ENCODE measurements at places on chromosomes 2 and 18.

GRCh38 chr2:98444436-98445176, at the start of gene INPP4A:
Gene INPP4A, plus strand, starts transcription at chr2:98444858. Its CDS starts 75,191 bp downstream, at chr2:98520049.
- DNase-seq: peak; percentile 87

DNA sequence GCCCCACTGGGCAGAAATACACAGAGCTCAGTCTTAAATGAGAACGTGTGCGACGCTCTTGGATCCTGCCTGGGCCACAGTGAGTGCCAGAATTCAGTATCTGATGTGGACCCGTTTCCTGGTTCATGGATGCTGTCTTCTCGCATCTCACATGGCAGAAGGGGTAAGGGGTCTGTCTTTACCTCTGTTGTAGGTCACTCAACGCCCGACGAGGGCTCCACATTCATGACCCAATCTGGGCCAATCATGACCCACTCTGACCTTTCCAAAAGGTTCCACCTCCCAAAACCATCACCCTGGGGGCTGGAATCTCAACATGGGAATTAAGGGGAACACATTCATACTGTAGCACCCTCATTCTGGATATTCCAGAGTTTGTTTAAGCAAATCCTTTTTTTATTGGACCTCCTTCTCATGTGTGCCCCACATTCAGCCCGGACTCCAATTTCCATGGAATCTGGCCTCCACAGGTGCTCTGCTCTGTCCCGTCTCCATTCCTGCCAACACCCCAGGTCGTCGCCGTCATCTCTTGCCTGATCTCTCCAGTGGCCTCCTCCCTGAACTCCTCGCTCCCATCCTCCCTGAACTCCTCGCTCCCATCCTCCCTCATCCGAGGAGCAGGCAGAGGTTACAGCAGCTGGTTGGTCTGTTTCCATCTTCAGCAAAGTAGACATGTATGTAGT, 78.9 kb upstream of the OTOS start:
- no peak for DNase-seq

- DNase-seq: no peak
Observed at GRCh38 chr2:20568501-20569463, 82.1 kb downstream of the HS1BP3 start.

DNA sequence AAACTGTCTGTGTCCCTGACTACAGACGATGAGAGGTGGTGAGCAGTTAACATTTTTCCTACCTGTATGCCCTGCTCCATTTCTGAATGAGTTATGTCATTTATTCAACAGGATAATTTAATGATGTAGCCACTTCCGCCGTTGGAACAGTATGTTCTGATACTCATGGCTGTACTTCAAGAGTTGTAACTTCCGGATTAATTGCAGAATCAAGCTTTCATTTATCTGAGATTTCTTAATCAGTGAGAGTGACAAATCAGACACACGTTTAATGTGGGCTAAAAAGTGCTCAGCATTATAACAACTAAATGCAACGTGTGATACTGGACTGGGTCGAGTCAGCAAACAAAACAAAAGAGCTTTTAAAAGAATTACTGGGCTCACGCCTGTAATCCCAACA, 107.7 kb downstream of the KCTD1 start:
- DNase-seq: no peak

DNA sequence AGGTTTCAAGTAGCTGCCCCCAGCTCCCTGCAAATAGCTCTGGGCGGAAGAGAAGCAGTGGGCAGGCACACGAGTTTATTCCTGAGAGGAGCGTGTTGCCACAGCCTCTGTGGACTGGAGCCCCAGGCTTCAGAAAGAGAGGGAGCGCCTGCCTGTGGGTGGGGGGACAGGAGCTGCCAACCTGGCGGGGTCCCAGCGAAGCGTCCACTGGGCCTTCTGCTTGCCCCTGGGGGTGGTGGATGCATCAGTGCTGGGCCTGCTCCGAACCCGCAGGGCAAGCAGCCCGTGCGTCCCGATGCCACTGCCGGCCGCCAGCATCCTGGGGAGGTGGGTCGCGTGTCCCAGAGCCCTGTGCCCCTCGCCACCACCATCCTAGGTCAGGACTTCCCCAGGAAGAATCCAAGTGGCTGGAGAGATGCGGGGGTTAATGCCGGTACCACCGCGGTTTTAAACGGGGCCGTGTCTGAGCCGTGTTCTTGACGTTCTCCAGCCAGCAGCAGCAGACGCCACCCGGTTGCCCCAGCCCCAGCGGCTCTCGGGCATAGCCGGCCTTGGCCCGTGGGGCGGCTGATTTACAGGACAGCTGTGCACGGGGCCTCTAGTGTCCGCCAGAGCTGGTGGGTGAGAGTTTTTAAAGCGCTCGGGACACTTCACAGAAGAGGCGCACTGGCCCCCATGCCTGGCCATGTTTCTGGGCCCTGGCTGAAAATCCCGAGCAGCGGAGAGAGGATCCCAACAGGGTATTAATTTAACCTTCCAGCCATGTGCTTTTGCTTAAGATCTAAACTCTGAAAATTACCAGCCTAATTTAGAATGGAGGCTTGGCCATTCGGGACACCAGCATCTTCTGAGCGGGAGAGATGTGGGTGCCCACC, 84.7 kb downstream of the NFATC1 start:
- DNase-seq: no peak

GRCh38 chr2:192029089-192029488, 165.6 kb downstream of the TMEFF2 start:
- DNase-seq: no peak

DNA sequence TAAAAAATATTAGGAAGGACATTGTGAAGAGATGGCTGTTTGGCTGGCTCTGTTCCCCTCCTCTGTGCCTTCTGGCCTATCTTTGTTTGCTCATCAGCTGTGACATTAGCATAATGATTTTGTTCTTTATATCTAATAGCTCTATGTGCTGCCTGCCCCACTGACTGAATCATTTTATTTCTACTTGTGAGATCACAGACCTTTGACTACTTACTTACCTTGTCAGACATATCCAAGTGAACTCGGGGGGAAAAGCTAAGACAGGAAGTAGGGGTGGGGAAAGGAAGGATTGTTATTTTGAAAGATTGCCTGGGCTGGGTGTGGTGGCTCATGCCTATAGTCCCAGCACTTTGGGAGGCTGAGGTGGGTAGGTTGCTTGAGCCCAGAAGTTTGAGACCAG, 104.2 kb downstream of the ASAP2 start:
- no peak for DNase-seq

DNA sequence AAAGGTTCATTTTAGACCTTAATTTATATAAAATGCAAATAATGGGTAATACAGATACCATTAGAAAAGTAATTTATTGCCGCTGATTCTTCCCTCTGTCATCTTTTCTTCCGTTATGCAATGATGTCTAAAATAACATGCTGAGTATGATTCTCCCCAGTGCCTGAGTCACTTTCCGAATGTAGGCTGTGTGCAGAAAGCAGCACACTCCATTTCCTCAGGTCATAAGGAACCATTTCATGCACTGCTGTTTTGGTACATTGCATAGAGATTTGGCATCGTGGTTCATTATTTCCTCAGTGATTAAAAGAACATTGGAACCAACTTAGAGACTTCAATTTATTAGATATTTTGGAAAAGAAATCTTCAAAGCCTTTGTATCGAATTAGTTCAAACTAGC, 173.5 kb downstream of the CDH2 start:
- DNase-seq: no peak

- DNase-seq: no peak
Observed at GRCh38 chr2:88067189-88067588, 436 bp upstream of the SMYD1 start.

DNA sequence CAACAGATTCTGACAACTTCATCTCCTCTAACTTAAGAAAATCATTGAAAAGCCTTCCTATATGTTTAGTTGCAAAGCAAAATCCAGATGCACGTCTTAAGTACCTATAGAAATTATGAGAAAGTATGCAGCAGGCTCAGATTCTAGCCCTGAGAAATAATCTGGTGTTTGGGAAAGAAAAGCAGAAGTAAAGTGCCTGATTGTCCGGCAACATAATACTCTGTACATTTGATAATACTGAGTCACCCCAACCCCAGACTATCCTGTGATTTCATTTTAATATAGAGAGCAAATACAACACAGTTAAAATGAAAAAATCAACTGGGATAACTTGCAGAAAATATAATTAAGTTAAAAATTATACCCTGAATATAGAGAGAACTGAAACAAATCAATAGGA, 13.5 kb downstream of the RFX8 start:
- DNase-seq: no peak

All from CD4-positive, alpha-beta T cell treated with Interleukin-17A for 4 hours (primary cell).